ENCODE measurements at places on chromosomes 1 and 21.

- DNase-seq, result no peak
Measured at GRCh38 chr1:168691541-168691940, 37.5 kb downstream of the DPT start.

DNA sequence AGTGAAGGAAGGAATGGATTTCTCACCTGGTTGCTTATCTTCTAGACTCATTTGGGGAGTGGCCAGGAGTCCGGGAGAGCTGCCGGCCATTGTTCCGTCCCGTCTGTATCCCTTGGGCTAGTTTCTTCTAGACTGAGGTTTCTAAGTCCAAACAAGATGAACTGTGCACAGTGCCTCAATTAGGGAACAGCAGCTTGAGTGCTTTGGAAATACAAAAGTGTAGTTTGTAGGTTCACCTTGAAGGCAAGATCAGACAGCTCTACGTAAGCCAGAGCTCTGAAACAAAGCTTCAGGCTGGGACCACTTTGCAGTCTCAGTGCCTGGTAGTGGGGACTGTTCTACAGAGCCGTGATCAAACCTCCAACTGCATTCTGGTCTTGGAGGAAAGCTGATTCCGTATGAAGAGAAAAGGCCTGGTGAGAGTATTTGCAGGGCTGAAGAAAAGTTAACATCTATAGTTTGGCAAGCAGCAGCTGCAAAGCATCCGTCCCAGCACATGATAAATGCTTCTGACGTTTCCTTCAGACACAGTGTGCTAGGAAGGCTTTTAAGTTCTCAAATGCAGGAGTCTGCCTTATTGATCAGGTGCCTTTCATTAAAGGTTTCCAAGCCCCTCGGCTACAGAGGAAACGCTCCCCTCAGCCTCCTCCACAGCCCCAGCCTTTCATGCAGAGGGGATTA, 432.8 kb downstream of the KIF26B start:
- DNase-seq, result no peak

DNA sequence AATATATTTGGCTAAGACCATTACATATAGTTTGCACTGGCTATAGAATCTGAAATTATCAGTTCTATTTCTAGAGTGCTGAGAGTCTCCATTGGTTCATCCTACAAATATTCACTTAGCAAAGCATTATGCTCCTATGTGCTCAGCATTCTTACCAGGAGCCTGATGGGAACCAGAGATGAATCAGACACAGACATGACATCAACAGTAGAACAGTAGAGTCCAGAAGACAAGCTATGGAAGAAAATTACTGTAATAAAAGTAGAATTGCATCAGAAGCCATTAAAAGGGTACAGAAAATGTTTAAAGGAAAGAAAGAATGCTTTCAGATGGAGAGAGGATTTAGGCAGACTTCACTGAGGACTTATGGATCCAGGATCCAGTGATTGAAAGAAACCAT, 271.7 kb upstream of the SNX7 start:
- no peak for DNase-seq

GRCh38 chr1:243658594-243659105, 191.4 kb downstream of the AKT3 start:
- no peak for DNase-seq

DNA sequence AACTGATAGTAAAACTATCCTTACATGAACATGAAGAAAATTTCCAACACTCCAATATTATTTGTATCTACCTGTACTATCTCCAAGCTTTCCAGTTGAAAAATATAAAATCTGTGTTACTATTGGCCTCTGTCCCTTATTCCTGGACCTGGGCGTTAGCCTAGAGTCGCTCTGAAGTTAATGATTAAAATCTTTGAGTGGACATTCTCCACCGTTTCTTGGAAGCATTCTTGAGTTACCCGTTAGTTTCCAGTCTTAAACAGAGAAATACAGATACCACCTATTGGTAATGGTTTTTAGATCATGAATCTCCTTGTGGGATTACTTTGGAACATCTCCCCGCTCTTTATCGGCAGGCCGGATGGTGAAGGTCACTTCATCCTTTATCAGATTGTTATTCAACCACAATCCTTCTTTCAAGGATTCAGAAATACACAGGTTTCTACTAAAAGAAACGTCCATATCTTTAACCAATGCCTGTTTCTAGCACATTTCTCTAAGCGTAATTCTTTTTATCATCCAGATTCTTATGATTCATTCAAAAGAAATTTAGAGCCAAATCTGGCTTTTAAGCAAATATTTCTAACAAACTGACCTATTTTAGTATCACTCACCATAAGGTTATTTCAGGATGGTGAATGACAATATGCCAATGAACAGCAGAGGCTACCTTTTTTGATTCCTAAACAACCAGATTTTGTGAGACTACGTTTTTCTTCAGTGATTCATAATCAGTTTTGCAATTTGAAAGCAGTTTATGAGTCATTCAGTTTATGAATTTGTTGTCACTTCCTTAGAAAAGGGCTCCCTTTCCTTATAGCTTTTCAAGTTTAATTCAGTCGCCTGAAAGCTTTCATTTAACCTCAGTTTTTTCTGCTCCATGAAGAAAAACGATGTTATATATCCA, 70.2 kb upstream of the ERRFI1 start:
- DNase-seq, result no peak

GRCh38 chr1:5389101-5389885, 602.9 kb downstream of the NPHP4 start:
- DNase-seq, result no peak

GRCh38 chr1:183652547-183653461, at the start of gene APOBEC4:
Gene APOBEC4, minus strand, starts transcription at chr1:183653316. Its CDS starts 4,535 bp downstream, at chr1:183648781.
- peak; percentile 12 for DNase-seq

DNA sequence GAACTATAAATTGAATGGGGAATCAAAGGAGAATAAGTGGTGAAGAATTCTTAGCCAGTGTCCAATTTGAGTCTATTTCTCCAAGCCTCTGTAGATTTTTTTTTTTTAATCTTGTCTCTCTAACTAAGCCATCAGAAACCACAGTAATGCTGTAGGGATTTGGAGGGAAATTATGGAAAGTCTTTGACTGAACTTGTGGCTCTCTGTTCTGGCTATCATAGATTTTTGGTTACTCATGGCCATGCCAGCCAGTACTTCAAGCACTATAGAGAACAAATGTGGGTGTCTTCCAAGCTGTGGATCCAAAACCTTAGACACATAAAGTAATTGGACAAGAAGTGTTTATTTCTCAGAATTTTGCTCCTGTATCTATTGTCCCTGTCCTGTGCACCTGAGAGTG, 147.9 kb downstream of the LRRC40 start:
- DNase-seq, result no peak

GRCh38 chr21:14687268-14687625, 141.1 kb upstream of the SAMSN1 start:
- no peak for DNase-seq

GRCh38 chr1:16248007-16248436, 11.0 kb upstream of the CPLANE2 start:
- no peak for DNase-seq

DNA sequence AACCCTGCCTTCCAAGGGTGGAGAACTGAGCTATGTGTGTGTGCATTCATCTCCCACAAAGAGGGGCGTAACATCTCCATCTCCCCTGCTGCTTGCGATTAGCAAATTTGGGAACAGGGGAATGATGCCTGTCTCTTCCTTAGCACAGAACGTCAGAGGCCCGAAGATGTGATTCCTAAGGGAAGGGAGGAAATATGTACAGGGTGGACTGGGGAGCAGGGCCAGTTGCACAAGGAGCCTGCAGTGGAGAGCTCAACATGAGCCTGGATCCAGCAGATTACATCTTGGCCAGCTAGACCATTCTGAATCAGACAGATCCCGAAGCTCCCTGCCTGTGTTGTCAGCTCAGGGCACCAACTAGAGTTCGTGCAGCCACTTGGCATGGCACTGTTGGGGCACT, 118.1 kb downstream of the NGF start:
- DNase-seq, result no peak

- DNase-seq, result peak; percentile 39
Measured at GRCh38 chr1:97006044-97006661, 284.6 kb downstream of the PTBP2 start.

GRCh38 chr21:33505833-33506232, 14.3 kb upstream of the DNAJC28 start:
- no peak for DNase-seq

- DNase-seq, result no peak
Measured at GRCh38 chr1:18603212-18603852, 27.3 kb upstream of the PAX7 start.

- no peak for DNase-seq
Measured at GRCh38 chr21:45001134-45002095, 61.6 kb downstream of the SLX9 start.

DNA sequence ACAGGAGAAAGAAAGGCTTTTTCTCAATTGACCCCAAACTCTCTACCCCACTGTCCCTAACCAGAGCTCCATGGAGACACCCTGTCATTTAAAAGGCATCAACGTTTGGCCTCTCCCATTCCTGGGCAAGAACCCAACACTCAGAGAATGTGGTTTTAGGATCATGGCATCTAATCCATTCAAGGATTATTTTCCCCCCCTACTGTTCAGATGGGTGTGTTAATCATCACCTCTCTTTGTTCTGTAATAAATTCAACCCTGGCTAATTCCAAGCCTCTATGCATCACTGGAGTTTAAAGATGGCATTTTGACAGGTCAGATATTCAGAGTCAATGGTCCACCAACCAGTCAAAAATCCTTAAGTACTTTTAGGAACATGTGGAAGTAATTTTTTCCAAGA, 42.7 kb downstream of the TBX15 start:
- DNase-seq, result no peak

DNA sequence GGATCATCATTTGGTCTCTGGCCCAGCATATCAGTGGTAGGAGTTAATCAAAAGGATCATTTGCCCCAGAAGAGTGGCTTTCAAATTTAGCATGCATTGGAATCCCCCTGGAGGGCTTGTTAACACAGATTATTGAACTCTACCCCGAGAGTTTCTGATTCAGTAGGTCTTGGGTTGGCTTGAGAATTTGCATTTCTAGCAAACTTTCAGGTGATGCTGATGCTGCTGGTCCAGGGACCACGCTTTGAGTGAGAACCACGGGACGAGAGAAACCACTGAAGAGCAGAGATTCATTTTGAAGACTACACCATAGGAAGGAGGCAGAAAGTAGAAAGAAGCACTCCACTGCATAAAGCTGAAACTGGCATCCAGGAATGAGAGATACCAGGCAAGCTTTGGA, 81.3 kb upstream of the DUSP10 start:
- no peak for DNase-seq

- DNase-seq, result no peak
Measured at GRCh38 chr1:230891413-230891812, 23.1 kb upstream of the C1orf198 start.

GRCh38 chr1:60280819-60281218, 207.2 kb upstream of the C1orf87 start:
- no peak for DNase-seq

GRCh38 chr1:239884796-239885195, 206.9 kb upstream of the FMN2 start:
- no peak for DNase-seq

- DNase-seq, result no peak
Measured at GRCh38 chr1:90394247-90394646, 322.9 kb downstream of the BARHL2 start.

GRCh38 chr1:185646202-185646683, 87.9 kb upstream of the HMCN1 start:
- peak; percentile 85 for DNase-seq

GRCh38 chr1:244280859-244281258, 170.8 kb downstream of the ADSS2 start:
- DNase-seq, result no peak

Data from NCI-H1105 treated with DMSO at 0.1 percent for 48 hours (cell line).